Natural killer cell treated with Interleukin-12 subunit alpha and Interleukin-12 subunit beta and Interleukin-15 and Interleukin-18, amount 100 ng/mL, for 72 hours (primary cell): ENCODE measurements at places on chromosomes 12 and 14.

DNA sequence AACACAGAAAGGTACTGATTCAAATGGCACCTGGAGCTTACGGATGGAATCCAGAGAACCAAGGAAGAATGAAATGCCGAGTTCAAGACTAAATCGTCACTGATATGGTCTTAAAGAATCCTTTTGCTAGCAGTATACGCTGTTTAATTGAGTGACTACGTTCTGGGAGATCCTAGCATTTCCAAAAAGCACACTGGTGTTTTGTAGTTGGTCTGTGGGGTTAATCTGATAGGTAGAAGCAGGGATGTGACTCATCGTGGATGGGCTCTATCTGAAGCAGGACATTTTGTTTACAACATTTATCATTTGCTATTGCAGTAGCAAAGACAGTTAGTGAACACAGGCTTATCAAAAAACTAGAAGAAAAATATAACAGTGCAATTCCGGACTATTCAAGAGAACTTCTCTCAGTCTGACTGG, 169.2 kb upstream of the HMGA2 start:
- no peak for DNase-seq

DNA sequence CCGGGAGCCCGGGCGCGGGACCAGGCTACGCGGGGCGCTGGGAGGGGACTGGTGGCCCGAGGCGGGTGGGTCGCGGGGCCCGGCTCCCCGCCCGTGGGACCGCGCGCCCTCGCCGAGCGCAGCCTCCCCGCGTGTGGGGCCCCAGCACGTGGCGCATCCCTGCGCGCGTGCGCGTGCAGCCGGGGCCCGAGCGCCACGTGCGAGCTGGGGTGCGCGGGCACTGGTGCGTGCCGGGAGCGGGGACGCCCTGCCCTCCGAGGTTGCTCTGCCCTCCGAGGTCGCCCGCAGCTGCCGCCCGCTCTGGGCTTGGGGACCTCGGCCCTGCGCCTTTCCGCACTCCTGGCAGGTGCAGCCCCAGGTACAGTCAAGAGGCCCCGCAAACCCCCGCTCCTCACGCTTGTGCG, 365 bp upstream of the CCDC88C start:
- peak; percentile 75 for DNase-seq

GRCh38 chr12:39287409-39287808, 155.5 kb downstream of the KIF21A start:
- no peak for DNase-seq

DNA sequence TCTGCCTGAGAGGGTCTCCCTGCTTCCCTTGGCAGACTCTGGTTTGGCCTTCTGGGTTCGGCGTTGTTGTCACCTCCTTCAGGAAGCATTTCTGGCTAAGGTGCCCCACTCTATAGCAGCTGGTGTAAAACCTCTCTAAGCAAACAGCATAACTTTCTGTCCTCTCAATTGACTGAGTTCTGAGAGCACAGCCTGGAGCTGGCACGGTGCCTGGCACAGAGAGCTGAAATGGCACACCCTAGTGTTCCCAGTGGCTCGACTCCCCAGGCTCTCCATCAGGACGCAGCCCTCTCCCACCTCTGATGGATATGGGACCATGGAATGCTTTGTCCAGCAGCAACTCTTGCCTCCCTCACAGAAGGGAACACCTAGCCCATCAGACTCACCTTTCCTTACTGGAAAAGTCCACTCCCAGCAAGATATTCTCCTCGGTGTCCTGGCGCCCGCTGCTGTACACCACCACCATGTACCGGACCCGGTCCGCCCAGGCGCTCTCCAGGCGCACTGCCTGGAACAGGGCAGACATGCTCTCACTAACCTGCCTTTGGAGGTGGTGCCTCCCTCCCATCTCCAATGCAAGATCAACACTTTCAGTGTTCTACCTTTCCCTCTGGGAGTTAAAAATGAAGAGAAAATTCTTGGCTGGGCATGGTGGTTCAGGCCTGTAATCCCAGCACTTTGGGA, 40.6 kb downstream of the SSH1 start:
- no peak for DNase-seq

GRCh38 chr12:118680356-118680963, 300.9 kb upstream of the SRRM4 start:
- DNase-seq, result no peak
